Stomach (tissue), 19 donors: ENCODE measurements at places on chromosomes 1 and 21.

GRCh38 chr21:42112857-42113256 lies 41.7 kb downstream of the UMODL1 start:
- peak; percentile 77 for DNase-seq

GRCh38 chr1:115976921-115977498 lies 697 bp downstream of the SLC22A15 start:
- peak; percentile 25 for DNase-seq

GRCh38 chr1:159881622-159882526 lies 18.1 kb downstream of the CFAP45 start:
- peak; percentile 91 for DNase-seq

DNA sequence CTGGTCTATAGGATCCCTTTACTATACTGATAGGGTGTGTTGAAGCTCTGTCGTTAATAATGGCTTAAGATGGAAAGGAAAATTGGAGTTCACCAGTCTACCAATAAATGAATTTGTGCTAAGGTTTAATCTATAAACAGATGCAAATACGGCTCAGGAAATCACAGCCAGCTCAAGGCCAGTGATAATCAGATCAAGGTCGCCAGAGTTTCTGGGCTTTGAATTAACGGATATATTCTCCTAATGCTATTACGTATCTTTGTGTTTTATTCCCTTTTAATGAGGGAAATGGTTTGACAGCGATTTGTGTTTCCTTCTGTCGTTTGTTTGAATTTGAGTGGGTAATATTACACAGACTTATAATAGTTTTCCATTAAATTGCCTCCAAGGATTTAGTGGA lies 279.6 kb downstream of the BACH1 start:
- DNase-seq: no peak

- DNase-seq: peak; percentile 28
Measured at GRCh38 chr1:236515443-236515958, 8.3 kb upstream of the LGALS8 start.

DNA sequence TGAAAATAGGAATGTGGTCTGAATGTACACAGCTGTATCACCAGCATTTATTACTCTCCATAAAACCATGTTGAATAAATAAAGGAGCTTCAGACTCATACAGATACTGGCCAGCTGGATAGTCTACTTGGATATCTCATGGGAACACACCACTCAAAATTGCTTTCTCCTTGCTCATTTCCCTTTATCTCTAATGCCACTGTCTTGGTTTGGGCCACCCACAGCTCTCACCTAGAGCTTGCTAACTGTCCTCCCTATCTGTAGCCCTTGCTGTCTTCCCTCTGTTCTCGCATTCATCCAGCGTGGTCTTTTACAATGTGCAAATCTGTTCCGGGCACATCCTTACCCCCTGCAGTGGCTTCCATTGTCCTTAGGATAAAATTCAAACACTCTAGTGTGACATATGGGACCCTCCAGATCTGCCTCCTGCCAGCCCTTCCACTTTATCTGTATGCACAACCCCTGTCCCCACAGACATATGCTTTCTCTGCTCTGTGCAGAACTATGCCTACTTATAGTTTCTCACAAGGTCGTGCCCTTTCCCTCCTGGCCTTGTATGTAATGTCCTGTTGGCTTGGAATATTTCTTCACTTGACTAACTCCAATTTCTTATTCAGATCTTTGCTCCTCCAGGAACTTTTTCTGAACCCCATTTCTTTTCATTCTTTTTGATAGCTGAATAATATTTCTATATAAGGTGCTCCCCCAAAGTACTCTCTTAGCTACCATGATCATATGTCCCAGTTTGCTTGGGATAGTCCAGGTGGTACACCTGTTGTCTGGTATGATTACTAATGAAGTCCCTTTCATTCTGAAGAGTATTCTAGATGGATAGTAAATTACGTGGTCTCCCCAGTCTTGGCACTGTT lies 2.9 kb downstream of the FLVCR1 start:
- no peak for DNase-seq

GRCh38 chr1:205719015-205719414 lies 31.0 kb downstream of the NUCKS1 start:
- DNase-seq: no peak

GRCh38 chr1:33616780-33617179 lies 144.3 kb downstream of the ZSCAN20 start:
- DNase-seq: no peak

DNA sequence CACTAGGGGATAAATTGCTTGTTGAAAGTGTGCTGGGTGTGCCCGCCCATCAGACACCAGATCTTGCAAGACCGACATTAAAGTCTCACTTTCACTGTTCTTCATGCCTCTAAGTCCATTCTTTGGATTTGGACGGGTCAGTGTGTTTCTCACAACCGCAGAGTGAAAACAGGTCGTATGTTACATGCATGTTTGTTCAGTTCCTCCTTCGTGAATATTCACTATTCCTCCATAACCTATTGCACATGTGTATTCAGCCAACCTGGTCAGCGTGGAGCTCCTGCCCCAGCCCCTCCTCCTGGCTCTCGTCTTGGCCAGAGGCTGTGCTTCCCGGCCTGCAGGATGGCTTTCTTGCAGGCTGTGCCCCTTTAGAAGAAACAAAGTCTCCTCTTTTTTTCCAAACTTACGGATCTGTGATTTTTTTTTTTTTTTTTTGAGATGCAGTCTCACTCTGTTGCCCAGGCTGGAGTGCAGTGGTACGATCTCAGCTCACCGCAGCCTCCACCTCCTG lies 2.2 kb upstream of the KRTAP10-6 start:
- DNase-seq: no peak

DNA sequence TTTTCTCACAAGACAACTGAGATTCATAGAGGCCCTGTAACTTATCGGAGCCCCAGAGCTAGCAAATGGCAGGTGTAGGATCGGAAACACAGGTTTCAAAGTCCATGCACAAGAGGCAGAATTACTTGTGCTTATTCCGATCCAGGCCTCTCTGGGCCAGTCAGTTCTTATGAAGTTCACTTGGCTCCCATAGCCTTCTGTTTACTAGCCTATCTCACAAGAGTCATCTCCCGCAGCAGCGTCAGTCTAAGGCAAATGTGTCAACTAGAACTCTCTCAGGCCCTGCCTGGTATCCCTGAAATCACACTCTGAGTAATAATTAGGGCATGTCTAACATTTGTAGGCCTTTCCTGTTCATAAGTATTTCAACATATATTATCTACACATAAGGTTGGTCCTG lies 43.3 kb downstream of the PHC2 start:
- no peak for DNase-seq

- DNase-seq: peak; percentile 84
Measured at GRCh38 chr1:158177700-158178450, 2.8 kb upstream of the CD1D start.

- no peak for DNase-seq
Measured at GRCh38 chr1:67043366-67043765, 10.6 kb downstream of the SLC35D1 start.

GRCh38 chr1:92567211-92567868 lies 80.6 kb upstream of the GFI1 start:
- no peak for DNase-seq

- DNase-seq: peak; percentile 50
Measured at GRCh38 chr1:51648180-51649109, 31.6 kb downstream of the OSBPL9 start.

GRCh38 chr1:204171751-204172178 lies 5.6 kb upstream of the REN start:
- DNase-seq: no peak

- peak; percentile 6 for DNase-seq
Measured at GRCh38 chr1:178155481-178156255, 61.8 kb downstream of the RASAL2 start.

DNA sequence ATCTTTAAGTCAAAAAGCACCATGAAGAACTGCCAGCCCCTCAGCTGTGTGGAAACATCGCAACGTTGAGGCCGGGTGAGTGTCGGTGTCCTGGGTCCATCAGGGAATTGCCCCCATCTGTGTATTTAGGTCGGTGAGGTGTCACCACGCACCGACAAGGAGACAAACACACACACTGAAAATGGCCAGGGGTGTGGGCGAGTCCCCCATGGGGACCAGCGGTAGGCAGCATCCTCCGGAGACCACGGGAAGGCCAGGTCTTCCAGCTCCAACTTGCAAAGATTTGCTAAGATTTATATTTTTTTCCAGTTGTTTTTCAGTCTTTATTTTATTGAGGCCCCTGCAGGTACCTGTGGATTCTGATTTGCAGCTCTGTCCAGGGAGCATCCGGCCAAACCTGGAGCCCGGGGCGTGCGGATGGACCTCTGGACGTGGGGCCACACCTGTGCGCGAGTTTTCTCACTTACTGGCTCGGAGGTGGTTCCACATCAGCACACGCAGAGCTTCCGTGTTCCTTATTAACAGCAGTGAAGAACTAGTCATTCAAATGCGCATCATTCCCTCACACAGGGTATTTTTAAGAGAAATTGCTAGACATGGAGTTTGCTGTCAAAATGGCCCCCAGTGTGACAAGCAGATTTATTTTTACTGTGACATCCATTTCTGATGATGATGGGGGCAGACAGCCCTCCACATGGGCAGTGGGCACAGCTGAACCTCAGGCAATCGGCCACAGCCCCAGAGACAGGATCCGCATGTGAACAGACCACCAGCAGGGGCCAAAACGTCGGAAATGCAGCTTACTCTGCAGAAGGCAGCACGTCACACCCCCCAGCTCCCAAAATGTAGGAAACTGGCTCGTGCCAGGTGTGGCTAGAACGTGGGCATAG lies 17.2 kb upstream of the SLC19A1 start:
- DNase-seq: no peak

GRCh38 chr21:25496825-25497482 lies 110.3 kb downstream of the MRPL39 start:
- DNase-seq: no peak

DNA sequence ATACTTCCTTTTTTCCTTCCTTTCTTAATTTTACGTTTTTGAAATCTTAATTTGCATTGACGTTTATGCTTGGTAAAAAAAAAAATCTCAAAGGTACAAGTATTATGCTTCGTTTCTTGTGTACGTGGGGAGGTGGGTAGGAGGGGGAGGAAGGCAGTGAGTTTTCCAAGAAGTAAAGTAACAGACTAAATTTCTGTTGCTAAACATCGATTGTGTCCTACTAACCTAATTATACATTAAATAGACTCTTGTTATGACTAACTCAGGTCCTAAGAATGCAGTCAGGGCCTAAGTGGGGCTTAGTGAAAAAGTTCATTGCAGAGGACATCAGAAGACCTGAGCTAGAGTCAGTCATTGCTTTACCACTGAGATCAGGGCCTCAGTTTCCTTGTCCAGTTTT lies 17.5 kb downstream of the NEK7 start:
- DNase-seq: no peak

DNA sequence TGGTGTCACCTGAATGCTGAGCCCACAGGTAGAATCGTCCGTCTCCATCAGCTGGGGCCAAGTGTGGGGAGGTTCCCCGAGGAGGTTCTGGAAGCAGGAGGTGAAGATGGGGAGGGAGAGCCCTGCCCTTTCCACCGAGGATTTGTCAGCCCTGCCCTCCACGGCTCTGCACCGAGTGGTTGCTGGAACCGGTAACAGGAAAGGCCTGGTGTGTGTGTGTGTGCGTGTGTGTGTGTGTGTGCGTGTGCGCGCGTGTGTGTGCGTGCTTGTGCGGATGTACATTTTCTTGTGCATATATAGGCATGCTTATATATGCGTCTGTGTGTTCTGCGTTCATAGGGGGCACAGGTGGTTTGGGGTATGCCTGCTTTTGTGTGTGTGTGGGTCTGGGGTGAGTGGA lies 3.5 kb downstream of the NBL1 start:
- no peak for DNase-seq

DNA sequence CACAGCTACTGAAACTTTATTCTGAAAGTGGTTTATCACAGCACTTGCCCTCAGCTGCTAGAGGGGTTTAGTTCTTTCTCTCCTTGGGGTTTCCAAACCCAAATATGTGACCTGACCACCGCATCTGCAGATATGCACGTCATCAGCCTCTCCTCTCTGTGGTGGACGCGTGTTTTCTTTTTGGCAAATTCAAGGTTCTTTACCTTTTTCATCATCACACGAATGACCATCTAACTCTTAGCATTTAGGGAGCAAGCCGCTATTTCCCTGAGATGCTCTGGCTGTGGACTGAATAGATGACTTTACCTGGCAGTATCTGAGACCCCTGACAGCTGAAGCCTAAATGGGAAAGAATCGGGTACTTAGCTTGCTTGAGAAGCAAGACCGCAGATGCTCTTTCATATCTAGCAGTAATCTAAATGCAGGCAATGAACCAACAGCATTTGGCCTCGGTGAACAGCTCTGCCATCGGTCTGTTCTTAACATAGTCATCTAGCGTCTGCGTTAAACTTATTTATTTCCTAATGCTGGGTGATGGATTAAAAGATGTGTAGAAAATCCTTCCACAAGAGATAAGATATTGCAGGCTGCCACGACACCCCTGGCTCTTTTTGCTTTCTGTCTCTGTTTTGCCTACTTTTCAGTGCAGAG lies 463.4 kb downstream of the CAMTA1 start:
- no peak for DNase-seq

DNA sequence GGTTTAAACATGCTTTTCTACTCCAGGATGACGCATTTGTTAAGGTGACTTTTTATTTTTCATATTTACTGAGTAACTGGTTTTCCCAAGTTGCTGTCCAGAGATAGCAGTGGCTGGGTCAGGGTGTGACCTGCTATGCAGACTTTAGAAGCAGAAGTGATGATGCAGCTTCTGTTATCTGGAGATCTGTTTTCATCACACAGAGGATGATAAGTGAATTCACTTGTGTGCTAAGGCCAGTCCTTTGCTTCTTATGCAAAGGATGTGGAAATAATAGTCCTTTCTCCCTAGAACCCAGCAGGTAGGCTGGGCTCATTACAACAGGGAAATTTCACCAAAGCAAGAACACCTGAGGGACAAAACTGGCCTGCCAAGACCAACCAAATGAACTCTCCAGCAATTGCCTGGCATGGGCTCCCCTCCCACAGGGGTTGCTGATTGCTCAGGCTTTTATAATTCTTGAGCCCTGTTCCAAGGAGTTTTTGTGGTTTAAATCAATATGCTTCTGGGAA lies 97.8 kb upstream of the LPGAT1 start:
- peak; percentile 83 for DNase-seq

- DNase-seq: peak; percentile 48
Measured at GRCh38 chr21:43370091-43370658, 56.8 kb downstream of the SIK1 start.

GRCh38 chr1:107707111-107707510 lies 257.9 kb downstream of the VAV3 start:
- no peak for DNase-seq

DNA sequence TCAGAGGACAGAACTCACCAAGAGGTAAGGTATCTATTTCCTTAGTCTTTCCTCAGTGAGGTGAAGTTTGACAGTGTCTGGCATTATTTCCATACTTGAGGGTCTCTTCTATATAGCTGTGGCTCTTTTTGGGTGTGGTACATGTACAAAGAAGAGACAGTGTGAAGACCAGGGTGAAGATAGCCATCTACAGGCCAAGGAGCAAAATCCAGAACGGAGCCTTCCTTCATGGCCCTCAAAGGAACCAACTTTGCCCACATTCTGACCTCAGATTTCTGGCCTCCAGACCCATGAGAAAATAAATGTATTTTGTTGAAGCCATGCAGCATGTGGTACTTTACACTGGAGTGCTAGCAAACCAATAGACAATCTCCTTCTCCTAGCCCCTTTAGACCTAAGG lies 858.5 kb upstream of the B3GALT2 start:
- no peak for DNase-seq

- DNase-seq: no peak
Measured at GRCh38 chr1:63112155-63112900, 210.0 kb upstream of the FOXD3 start.

- DNase-seq: no peak
Measured at GRCh38 chr1:180266275-180267210, 36.5 kb downstream of the LHX4 start.
